ENCODE measurements at places on chromosomes 7 and 10.
A peak's percentile ranks its signal among the peaks of the same experiment; 100 is the strongest.

DNA sequence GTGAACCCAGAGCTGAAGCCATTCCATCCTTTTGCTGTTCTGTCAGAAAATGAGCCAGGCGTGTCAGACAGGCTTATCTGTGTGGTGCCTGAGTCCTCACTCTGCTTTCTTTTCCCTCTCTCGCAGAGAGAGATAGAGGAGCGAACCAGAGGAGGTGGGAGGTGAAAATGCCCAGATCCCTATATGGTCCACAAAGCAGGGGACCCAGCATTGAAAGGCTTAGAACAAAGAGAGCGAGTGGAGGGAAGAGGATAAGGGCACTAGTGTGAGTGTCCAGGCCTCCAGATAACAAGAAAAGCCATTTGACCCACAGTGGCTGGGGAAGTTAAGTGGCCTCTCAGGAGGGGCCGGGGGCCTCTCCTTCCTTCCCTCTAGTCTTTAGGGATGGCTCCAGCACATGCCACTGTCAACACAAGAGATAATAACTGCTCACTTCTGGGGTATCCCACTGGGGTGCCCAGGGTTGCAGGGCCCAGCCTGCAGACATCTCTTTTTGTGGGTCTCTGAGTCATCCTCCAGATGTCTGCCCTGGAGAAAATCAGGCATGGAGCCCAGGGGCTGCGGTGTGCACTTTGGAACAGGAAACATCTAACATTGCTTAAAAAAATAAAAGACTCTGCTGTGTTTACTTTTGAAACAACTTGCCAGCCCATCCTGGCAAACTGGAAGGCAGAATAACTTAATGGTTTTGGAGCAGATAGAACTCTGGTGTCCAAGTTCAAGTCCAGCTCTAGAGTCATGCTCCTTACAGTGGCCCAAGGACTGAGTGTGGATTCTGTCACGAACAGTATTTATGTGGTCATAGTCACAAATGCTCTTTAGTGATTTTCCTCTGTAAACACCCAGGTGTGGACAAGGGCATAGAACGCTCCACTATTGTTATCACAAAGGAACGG lies 189.5 kb downstream of the CXCL12 start:
- no peak for DNase-seq

DNA sequence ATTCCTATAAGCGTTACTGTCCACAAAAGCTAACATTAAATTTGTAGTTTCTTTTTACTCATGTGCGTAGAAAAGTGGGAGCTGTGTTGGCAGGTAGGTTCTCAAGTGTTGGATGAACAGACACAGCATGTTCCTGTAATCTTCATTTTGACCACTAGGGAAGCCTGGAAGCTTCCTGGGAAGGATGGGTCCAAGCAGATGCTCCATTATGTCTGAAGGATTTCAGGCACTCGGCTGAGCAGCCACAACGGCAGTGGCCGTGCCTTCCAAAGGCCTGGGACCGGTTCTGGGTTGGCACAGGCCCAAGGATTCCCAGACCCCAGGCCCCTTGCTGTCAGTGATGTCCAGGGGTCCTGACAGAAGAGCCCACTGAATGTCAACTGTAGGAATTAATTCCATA lies 386.3 kb downstream of the TNS3 start:
- DNase-seq, result no peak

- peak; percentile 39 for DNase-seq
Measured at GRCh38 chr7:114554781-114555537, 140.3 kb downstream of the FOXP2 start.

GRCh38 chr7:121525155-121525819 lies 129.2 kb upstream of the FAM3C start:
- DNase-seq, result no peak

- no peak for DNase-seq
Measured at GRCh38 chr10:10044922-10045764, 972.5 kb upstream of the CELF2 start.

DNA sequence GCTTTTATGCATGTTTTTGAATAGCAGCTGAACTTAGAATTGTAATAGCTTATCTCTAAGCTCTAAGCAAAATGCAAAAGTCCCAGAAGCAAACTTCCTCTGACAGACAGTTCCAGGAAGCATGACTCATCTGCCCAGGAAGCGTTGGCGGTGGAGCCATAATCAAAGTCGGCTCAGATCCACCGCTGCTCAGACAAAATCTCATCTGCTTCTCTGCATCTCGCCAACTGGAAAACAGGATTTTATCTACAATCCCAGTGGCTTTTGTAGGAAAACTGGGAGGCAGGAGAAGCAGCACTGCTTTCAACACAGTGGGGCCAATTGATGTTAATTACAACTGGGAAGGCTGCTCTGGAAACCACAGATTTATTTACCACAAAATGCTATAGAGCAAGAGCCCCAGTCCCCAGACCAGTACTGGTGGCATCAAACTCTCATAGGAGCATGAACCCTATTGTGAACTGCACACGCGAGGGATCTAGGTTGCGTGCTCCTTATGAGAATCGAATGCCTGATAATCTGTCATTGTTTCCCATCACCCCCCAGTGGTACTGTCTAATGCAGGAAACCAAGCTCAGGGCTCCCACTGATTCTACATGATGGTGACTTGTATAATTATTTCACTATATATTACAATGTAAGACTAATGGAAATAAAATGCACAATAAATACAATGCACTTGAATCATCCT lies 99.9 kb downstream of the CUBN start:
- DNase-seq, result no peak

DNA sequence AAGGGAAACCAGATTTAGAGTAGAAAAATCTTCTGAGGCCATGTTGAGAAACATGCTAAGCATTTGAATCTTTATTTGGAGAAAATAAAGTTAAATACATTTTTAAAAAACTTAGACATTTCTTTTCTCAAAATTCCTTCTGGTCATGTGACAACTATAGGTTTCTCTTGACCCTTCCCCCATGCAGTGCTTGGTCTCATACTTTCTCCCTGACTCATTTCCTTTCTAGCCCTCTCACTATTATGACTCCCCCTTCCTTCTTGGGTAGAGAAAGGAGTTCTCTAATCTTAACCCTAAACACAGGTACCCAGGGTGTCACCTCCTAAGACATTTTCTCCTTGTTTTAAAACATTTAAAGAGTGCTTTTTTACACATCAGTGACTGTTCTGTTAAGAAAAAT lies 179.5 kb upstream of the TMEM106B start:
- DNase-seq, result no peak

GRCh38 chr10:69472544-69472943 lies 21.3 kb downstream of the TSPAN15 start:
- no peak for DNase-seq

DNA sequence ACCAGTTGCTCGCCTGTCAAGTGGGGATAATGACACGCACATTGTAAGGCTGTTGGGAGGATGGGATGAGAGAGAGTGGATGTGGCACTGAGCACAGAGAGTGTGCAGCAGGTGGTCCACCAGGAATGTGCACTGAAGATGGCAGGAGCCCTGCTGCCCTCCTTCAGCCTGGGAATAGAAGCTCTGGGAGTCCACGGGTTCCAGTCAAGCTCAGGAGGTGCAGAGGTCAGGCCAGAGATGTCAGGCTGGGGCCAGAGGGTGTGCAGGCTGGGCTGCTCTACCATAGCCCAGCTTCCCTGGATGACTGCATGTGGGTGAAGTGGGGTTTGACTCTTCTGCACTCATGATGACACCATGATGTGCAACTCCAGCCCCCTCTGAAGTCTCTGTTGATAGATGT lies 58.7 kb downstream of the C10orf120 start:
- no peak for DNase-seq

- DNase-seq, result no peak
Measured at GRCh38 chr7:5489991-5490536, 66.4 kb upstream of the TNRC18 start.

GRCh38 chr10:62903828-62904227 lies 87.7 kb upstream of the EGR2 start:
- DNase-seq, result no peak

- no peak for DNase-seq
Measured at GRCh38 chr7:1395211-1396070, 63.8 kb downstream of the MICALL2 start.

GRCh38 chr7:2079332-2080059 lies 153.2 kb downstream of the MAD1L1 start:
- DNase-seq, result no peak

DNA sequence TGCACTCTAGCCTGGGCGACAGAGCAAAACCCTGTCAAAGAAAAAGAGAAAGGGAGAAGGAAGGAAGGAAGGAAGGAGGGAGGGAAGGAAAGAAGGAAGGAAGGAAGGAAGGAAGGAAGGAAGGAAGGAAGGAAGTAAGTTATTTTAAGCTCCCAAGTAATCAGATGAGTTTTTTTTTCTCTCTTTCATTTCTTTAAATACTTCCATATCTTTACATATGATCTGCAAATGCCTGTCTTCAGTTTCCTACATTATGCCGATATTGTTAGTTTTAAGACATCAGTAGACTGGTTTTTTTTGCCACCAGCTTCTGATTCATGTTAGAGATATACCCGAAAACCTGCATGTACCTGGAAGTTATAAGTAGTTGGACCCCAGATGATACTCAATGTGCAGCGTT lies 172.6 kb upstream of the FZD1 start:
- DNase-seq, result no peak

- DNase-seq, result no peak
Measured at GRCh38 chr10:9035355-9035754, 980.9 kb downstream of the GATA3 start.

DNA sequence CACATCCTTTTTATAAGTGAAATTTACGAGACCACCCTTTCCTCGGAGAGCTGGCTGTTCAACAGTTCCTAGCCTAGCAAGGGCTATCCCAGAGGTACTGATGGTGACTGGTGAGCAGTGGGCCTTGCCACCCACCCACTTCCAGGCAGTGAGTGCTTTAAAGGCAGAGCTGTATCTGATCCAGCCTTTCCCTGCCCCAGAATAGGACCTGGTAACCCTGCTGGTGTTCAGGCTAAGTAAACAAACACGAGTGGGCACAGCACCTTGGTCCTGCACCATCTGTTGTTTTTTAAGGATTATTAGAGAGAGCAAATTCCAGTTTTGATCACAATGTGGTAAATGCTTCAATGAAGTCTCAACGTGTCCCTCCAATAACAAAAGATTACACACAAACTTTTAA lies 75.7 kb downstream of the COBL start:
- DNase-seq, result no peak

GRCh38 chr10:73855413-73855812 lies 18.9 kb downstream of the CAMK2G start:
- DNase-seq, result no peak

GRCh38 chr10:34814223-34814912 lies 728 bp downstream of the PARD3 start:
- DNase-seq, result no peak

DNA sequence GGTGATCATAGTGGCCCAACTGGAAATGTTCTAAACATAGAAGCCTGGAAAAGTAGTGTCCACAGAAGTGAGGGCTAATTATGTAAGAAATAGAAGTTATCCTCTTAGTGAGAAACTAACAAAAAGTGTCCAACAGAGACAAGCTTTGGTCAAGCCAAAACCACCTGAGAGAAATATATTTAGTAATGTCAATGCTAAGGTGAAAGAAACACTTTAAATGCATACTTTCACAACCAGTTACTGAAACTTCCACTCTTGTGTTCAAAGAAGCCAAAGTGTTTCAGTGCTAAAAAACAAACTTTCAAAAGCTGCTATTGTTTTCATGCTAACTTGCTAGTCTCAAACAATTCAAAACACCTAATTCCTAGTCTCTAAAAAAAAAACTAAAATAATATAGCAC lies 18.1 kb downstream of the RAB11FIP2 start:
- no peak for DNase-seq

DNA sequence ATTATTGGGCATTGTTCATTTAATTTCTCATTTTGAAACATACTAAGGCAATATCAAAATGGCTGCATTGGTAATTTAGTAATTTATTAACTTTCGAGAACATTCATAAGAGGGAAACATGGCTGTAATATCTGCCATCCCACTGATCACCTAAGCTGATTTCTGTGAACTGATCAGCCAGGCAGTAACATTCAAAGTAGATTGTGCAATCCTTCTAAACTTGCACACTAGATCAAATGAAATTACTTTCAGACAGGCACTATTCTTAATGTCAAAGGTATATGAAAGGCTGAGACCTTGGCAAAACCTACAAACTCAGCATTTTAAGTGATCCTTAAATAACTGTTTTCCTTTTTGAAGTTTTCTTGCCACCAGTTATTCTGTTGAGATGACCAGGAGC lies 290.7 kb downstream of the CACNA2D1 start:
- DNase-seq, result no peak

DNA sequence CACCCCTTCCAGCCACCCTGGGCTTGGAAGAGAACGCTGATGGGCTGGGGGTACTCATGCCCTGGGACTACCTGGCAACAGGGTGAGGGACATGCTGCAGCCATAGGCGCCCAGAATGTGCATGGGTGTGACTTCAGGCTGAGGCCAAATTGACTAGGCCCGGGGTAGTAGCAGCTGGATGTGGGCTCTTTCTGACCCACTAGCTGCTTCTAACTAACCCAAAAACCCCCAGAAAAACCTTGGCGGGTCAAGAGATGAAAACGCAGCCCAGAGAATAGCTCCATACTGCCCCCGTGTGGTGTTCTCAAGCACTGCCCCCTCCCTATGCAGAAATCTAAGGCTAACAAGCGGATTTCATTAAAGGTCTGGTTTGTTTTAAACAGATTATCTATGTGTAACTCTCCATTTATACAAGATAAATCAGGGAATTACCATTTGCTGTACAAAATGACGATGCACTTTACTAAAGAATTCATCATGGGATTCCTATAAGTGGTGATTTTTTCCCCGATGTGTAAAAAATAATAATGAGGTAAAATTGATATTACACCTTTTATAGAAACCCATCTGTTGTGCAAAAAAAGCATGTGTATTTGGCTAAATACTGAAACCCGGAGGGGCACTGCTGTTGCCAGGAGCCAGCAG lies 4.2 kb downstream of the SMARCD3 start:
- no peak for DNase-seq

GRCh38 chr10:32139223-32140073 lies 83.2 kb upstream of the KIF5B start:
- no peak for DNase-seq

GRCh38 chr10:32318476-32318896 lies 28.5 kb downstream of the EPC1 start:
- DNase-seq, result no peak

- no peak for DNase-seq
Measured at GRCh38 chr7:158829021-158829341, 328 bp downstream of the ESYT2 start.

DNA sequence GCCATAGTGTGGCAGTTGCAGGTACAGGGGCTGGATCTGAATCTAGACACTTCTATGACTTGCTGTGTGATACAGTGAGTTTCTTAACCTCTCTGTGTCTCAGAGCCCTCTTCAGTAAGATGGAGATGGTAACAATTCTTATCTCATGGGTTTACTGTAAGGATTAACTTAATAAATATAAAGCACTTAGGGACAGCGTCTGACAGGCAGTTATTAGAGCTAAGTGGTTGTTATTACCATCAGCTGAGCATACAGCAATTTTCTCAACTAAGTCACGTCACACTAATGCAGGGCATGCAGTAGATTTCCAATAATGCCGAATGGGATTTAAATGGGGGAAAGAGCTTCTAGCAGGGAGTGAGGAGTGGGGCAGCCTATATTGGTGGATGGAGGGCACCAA lies 162.6 kb downstream of the SH2D4B start:
- peak; percentile 70 for DNase-seq

- DNase-seq, result no peak
Measured at GRCh38 chr7:151322906-151323305, 18.7 kb upstream of the NUB1 start.

GRCh38 chr7:66877577-66878300 lies 43.3 kb upstream of the TMEM248 start:
- no peak for DNase-seq

- no peak for DNase-seq
Measured at GRCh38 chr7:55527307-55527706, 45.0 kb downstream of the VOPP1 start.
